ENCODE measurements at places on chromosomes 1 and 21.

DNA sequence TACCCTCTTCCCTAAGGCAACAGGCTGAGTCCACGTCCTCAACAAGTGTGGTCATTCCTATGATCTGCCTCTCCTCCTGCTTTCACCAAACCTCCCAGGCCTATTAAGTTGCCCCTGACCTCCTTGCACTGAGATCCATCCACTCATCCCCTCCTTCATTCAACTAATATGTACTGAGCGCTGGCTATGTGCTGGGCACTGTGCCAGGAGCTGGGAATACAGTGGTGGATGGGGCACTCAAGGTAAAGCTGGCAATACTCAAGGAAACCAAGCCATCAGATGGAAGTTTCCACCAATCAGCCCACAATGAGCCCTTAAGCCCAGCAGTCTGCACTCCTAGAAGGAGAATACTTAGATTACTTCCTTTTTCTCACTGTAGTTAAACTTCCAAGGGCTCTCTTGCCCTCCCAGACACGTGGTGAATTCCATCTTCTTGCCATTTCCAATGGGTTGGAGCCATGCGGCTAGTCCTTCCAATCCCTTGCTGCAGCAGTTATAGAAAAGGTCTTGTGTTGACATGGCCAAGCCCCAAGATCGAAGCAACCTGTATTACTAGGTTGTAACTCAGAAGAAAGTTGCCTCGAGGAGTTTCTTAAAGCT is 279.9 kb upstream of the RUNX1 start:
- no peak for DNase-seq

DNA sequence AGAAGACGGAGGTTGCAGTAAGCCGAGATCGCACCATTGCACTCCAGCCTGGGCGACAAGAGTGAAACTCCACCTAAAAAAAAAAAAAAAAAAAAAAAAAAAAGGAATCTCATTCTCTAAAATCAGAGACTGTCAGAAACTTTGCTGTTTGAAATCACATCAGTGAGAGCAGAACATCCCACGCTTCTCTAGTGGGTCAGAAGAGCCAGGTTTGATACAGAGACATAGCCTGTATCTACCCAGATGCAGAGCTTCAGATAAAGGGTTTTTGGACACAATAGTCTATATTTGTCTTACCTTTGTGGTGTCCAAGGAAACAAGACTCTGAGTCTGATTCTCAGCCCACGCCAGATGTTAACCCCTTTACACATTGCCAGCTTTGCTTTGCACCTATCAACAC is 19.6 kb downstream of the CELA3A start:
- no peak for DNase-seq

DNA sequence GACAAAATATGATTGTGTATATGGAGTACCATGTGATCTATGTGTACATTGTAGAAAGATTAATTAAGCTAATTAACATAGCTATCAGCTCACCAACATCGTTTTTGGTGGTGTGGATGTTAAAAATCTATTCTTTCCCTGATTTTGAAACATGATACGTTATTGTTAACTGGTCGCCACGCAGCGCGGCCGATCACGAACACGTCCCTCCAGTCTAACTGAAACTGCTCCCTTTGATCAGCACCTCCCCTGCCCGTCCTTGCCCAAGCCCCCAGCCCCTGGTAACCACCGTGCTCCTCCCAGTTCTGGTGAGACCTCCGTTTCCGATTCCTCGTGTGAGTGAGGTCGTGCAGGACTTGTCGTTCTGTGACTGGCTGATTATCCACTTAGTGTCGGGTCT is 67.0 kb downstream of the AGPAT3 start:
- DNase-seq = no peak

GRCh38 chr1:110266834-110267233 is 56.7 kb downstream of the KCNC4 start:
- no peak for DNase-seq

DNA sequence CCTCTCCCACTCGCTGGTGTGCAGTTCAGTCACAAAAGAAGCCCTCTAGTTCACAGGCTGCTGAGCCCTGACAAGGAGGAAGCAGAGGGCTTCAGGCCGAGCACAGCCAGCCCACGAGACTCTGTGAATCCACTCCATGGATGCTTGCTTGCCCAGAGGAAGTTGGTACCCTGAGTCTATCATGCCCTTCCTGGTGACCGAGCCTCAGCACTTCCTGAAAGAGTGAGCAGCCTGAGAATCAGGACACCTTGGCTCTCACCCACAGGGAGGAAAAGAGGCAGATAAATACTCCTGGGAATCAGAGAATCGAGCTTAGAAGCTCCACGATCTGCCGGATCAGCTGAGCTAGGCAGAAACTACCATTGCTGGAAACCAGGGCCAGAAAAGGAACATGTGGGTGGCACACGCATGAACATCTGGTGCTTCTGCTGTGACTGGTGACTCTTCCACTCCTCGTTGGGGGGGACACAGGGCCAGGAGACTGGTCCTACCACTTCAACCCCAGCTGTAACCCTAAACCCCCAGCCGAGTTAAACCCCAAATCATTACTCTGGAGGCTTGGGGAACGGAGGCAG is 376.3 kb upstream of the CAMK1G start:
- no peak for DNase-seq

GRCh38 chr1:197390856-197391255 is 122.8 kb downstream of the CRB1 start:
- no peak for DNase-seq

GRCh38 chr1:182299728-182300616 is 91.6 kb downstream of the GLUL start:
- DNase-seq = peak; percentile 51

- DNase-seq = no peak
Observed at GRCh38 chr21:36710729-36711048, 11.8 kb downstream of the SIM2 start.

DNA sequence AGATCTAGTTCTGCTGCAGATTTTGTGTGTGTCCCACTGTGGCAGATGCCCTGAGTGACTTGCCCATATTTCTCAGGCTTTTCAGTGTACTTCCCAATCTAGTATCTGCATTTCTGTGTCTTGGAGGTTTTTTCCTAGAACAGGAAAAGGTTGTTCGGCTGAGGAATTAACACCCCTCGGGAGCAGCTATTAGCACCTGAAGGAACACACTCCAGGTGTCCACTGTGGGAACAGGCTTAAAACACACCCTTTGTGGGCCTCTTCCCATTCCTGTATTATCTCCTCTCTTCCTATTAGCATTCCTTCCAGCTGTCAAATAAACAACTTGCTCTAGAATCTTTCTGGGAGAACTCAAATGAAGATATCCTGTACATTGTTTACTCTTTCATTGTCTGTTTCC is 178.3 kb downstream of the HMCN1 start:
- DNase-seq = no peak

- no peak for DNase-seq
Observed at GRCh38 chr1:3651026-3651929, 1.0 kb upstream of the TP73 start.

DNA sequence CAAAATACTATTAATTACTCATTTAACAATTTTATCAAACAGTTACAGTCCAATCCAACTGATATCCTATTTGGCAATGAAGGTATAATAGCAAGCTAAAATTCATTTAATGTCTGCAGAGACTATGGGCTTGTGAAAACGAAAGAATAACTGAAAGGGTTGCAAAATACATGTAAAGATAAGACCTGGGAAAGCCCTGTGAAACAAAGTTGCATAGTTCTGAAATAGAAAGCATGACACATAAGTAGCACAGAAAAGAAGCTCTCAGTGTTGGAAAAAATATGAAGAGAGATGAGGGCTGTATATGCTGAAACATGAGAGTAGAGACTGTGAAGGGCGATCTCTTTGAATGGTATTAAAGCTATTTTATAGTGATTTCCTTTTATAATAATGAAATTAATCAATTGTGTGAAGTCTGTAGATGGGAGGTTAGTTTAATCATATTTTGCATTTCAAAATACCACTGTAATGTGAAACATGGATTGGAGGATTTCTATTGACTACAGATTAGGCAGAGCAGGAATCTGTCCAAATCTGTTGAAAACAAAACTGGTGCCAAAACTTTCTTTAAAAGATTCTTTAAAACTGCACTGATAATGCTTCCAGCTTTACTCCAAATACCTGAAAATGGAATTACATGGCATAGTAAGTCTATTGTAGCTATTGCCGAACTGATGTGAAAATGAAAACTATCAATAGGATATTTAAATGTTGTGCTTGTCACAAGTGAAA is 1518.9 kb upstream of the B3GALT2 start:
- DNase-seq = no peak

DNA sequence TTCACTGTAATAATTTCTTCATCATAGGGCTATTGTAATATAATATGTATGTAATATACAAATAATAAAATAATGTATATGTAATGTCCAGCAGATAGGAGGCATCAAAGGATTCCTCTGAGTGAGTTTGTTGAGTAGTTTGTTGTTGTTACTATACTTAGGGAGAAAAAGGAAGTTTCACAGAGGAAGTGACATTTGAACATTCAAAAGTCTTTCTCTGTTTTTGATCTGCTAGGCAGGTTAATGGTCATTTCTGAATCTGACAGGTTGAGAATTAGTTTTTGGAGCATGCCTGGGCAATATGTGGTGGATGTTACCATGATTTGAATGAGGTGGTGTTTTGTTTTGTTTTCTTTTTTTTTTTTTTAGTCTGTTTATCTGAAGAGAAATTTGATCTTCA is 102.1 kb downstream of the NRDC start:
- no peak for DNase-seq

DNA sequence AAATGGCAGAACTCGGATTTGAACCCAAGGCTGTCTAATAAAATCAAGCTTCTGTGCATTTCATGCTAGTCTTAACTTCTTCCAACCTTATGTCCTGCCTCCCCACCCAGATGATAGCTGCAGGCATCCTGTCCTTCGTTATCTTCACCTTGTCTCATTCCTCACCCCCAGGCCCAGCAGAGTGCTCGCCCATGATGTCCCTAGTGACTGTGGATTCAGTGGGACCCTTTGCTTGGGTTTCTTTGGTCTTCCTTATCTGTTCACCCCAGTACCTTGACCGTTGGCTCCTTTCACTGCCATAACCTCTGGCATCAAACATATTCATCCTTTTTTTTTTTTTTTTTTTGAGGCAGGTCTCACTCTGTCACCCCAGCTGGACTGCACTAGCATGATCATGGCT is 5.6 kb upstream of the BSDC1 start:
- DNase-seq = no peak

- no peak for DNase-seq
Observed at GRCh38 chr1:43358121-43358745, 548 bp upstream of the CDC20 start.

DNA sequence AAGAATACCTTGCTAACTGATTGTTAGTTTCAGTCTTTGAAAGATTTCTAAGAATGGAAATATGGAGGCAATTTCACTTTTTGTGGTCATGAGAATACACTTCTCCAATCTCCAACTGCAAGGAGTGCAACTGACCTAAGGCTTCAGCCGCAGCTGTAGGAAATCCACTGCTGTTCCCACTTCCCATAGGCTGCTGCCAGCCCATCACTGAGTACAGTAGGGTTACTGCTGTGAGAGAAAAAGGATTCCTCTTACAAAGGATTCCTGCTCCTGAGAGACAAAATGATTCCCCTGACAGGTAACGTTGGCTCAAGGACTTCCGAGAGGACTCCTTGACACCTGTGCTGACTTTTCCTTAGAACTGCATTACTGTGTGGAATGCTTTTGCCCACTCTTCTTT is 87.4 kb downstream of the ADGRL4 start:
- DNase-seq = no peak

DNA sequence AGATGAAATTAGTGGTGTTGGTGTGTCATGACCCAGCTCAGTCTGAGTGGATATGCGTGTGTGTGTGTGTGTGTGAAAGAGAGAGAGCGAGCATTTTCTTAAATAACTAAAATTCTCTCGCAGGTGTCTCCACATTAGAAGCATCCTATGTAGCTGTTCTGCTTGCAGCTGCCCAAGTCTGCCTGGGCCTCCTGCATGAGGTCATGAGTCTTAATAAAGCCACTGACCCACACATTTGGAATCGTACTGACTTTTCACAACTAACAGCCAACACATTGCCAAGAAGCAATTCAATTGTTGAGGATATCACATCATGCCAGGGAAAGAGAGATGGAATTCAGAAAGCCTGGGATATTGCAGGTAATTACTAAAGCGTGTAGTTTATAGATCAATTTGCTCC is 238.2 kb upstream of the AJAP1 start:
- no peak for DNase-seq

- DNase-seq = no peak
Observed at GRCh38 chr1:83511146-83511726, 487.7 kb downstream of the TTLL7 start.

GRCh38 chr1:33222381-33222780 is 33.9 kb upstream of the ZNF362 start:
- no peak for DNase-seq

GRCh38 chr21:25515484-25516405 is 91.5 kb downstream of the MRPL39 start:
- no peak for DNase-seq

- no peak for DNase-seq
Observed at GRCh38 chr1:154822717-154823116, 47.4 kb downstream of the KCNN3 start.

- DNase-seq = no peak
Observed at GRCh38 chr1:219965285-219966070, 37.1 kb upstream of the SLC30A10 start.

DNA sequence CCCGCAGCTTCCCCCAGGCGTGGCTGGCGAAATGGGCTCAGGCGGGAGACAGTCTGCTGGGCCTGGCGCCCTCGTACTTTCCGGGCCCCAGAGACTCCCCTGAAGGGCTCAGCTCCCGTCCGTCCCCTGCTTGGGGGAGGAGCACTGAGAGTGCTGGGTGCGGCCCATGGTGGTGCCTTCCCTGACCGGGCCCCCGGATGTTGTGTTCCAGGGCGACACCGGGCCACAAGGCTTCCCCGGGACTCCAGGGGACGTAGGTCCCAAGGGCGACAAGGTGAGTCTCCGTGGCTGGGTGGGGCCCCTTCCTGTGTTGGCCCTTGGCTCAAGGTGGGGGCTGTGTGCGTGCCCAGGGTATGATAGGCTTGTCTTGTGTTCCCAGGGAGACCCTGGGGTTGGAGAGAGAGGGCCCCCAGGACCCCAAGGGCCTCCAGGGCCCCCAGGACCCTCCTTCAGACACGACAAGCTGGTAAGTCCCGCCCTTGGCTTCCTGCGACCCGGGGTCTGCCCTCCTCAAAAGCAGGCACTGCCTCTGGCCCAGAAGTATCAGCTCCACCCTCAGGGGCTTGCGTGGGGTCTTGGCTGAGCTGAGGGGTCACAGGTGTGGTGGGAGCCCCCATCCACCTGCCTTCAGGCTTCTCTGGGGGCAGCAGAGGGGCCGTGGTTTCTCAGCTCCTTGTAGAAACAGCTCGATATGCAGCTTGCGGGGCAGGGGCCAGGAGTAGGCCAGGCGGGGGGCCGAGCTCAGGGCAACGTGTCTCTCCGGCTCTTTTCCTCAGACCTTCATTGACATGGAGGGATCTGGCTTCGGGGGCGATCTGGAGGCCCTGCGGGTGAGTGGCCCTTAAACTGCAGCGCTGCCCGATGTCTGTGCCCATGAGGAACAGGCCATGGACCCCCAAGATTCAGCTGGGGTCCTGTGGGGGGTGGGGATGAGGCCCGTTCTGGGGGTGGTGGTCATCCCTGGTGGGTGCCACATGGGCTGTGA is 62.3 kb downstream of the SLC19A1 start:
- peak; percentile 25 for DNase-seq

GRCh38 chr1:11838349-11839272 is 9.0 kb downstream of the NPPA start:
- peak; percentile 73 for DNase-seq

GRCh38 chr1:66929146-66929688 is 4.4 kb downstream of the MIER1 start:
- DNase-seq = no peak
